ENCODE measurements at places on chromosomes 13 and 19.

DNA sequence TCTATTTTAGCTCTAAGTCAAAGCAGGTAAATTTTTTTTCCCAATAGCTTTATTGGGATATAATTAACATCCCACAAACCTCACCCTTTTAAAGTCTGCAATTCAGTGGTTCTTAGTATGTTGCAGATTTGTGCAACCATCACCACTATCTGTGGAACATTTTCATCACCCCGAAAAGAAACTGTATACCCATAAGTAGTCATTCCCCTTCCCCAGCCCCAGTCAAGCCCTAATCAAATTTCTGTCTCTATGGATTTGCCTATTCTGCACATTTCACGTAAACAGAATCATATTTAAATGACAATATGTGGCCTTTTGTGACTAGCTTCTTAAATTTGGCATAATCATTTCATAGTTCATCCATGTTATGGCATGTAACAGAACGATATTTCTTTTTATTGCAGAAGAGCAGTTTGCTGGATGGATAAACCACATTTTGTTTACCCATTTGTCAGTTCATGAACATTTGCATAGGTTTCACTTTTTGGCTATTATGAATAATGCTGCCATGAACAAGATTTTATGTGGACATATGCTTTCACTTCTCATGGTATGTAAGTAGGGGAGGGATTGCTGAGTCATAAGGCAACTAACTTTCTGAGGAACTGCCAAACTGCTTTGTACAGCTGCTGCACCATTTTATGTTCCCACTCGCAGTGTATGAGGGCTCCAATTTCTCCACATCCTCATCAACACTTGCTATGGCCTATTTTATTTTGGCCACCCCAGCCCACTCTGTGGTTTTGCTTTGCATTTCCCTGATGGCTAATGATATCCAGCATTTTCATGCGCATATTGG lies 10.9 kb downstream of the SLC46A3 start:
- DNase-seq = peak; percentile 97

DNA sequence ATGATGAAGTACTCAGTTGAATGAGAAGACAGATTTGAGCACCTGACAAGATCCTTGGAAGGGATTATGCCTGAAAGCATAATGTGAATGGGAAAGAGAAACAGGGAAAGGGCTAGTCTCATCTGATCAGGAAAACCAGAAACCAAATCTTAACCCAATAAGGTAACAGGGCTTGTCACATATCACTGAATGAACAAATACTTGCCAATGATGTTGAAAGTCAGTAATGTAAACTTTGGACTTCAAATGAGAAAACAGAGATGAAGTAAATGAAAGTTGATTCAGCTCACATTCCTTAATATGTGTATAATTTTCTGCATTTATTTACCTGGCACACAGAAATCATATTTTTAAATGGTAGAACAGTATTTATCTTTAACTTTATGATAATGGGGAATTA lies 480.0 kb downstream of the KCTD12 start:
- no peak for DNase-seq

DNA sequence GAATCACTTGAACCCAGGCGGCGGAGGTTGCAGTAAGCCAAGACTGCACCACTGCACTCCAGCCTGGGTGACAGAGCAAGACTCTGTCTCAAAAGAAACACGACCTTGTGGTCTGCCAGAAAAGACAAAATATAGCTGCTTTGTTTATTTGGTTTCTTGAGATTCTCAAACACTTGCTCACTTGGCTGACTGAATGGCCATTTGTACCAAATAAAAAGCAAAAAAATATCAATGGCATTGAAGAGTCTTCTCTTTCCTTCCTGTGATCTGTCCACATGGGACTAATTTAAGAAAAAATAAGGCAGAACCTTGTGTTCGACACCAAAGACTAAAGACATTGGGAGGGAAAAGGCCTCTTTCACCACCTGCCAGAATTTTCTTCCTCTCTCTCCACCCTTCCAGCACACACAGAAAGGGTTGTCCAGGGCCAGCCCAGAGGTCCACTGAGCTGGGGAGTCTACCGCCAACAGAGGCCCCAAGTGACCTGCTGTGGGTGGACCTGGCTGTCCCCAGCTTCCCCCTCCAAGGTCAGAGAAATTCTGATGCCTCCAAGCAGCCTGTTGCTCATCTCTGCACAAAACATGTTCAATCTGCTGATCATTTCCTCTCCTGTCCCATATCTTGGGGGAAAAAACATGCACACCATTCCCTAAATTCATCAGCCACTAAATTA lies 5.9 kb downstream of the BRME1 start:
- no peak for DNase-seq

DNA sequence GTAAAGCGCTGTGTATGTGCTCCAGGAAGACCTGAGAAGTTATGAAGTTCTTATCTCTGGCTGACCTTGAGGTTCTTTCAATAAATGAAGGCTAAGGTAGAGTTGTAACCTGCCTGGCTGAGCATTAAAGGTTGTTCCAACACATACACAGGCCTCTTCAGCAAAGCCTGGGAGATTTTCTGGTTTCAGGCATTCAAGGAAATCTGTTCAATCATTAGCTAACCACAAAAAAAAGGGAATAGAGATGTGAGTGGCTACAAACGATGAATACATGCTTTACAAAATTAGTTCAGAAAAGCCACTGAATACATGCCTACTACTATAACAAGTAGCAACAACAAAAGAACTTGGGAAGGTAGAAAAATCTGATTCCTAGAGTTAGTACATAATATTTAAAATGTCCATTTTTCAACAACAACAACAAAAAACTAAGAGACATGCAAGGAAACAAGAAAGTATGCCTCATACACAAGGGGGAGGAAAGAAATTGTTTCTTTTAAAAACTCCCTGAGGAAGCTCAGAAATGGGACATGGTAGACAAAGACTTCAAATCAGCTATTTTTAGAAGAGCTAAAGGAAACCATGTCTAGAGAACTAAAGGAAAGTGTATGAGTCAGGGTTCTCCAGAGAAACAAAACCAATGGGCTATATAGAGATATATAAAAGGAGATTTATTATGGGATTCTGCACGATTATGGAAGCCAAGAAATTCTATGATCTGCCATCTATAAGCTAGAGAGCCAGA lies 191.5 kb upstream of the IPO5 start:
- DNase-seq = no peak

DNA sequence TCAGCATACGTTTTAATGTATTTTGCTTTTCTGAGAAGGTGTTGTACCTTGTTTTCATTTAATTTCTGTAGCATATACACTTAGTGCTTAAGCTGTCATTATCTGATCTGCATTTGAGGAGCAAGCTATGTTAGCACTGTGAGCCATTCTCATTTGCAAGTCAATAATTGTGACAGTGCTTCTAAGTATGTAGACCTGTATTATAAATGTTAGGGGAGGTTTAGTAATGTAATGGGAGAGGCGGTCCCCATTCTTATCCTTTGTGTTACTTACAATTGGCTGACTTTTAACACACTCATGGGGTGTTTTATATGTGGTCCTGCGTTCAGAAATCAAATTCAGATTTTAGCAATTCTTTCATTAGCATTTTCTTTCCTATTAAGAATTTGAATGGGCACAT lies 90.2 kb downstream of the GPC6 start:
- no peak for DNase-seq

GRCh38 chr13:33016414-33017322 lies at the start of gene KL:
Gene KL (plus strand): TSS chr13:33016423. CDS start chr13:33016441, 18 bp downstream.
- no peak for DNase-seq

DNA sequence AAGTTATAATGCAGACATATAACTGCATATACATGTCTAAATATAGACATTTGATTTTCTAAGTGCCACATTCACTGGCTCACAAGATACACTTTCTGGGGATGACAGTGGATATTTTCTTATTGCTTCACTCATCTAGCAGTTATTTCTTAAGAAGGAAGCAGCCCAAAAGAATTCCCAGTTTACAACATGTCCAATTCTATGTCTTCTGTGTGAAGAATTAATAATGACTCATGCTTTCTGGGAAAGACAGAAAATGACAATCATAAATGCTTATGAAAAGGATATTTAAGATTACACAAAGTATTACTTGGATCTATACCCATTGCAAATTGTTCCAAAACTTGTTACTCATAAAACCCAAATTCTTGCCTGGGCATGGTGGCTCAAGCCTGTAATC lies 543.4 kb downstream of the SUCLA2 start:
- DNase-seq = no peak

GRCh38 chr13:93254775-93255174 lies 28.2 kb downstream of the GPC6 start:
- DNase-seq = no peak

DNA sequence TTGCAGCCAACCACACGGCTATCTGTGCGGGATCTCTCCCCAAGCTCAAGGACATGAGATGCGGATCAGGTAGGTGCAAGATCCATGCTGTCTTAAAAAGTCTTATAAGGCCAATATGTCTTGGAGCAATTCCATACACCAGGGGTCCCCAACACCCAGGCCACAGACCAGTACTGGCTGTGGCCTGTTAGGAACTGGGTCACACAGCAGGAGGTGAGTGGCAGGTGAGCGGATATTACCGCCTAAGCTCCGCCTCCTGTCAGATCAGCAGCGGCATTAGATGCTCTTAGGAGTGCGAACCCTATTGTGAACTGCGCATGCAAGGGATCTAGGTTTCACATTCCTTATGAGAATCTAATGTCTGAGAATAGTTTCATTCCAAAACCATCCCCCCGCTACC lies 68.8 kb upstream of the ZNF599 start:
- DNase-seq = no peak

DNA sequence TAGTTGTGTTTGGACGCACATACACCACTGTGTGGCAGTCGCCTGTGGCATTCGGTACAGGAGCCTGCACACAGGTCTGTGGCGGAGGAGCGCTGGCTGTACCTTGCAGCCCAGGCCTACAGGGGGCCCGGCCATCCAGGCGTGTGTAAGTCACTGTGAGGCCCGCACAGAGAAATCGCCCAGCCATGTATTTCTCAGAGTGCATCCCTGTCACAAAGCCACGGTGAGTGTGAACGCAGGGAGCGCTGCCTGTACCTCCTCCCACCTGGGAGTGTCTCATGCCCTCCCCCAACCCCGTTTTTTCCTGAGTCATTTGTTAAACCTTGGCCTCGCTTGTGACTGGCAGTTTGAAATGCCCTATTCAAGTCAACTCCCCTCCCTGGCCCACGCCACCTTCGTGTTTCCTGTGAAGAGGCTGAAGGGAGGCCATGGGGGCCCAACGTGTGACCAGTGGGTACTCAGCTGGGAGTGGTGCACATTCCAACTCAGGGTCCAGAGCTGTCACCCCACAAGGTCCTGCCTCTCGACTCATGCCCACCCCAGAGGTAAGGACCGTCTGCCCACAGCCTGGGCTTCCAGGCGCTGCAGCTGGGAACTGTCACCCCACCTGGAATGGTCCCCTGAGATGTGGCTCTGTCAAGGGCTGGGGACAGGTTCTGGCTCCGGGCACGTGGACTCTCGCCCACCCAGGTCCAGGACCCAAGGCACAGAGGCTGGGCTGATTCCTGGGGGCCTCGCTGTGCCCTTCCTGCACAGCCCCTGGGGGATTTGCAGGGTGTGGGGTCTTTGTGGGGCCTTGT lies 11.6 kb upstream of the RASA3 start:
- DNase-seq = peak; percentile 60

DNA sequence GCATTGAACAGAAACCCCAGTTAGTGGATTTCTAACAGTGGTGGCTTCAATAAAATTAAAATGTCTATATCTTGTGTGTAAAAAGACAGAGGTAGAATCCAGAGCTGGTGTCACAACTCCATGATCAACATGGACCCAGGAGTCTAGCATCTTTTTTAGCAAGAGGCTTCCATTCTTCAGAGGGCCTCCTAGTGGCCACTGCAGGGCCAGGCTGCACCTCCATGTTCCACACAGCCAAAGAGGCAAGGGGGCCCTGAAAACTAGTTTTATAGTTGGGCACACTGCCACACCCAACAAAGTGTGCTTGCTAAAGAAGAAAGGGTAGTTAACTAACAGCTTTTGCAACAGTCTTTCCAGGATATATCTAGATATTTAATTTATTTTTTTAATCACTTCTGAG lies 12.9 kb downstream of the N4BP2L1 start:
- no peak for DNase-seq

DNA sequence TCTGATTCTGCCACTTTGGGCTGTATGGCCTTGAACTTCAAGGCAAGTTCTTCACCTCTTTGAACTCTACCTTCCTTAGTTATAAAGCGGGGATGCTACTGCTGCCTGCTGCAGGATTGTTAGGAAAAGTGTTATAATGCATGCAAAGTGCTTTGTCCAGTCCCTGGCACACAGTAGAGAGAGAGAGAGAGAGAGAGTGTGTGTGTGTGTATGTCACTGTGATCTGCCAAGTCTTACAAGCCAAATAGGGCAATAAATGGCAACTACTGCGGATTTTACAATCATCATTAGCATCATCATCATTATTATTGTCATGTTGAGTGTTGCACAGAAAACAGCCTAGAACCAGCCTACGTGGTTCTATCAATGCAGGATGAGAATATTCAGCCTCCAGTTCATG lies 136.1 kb downstream of the ZDHHC20 start:
- DNase-seq = no peak

DNA sequence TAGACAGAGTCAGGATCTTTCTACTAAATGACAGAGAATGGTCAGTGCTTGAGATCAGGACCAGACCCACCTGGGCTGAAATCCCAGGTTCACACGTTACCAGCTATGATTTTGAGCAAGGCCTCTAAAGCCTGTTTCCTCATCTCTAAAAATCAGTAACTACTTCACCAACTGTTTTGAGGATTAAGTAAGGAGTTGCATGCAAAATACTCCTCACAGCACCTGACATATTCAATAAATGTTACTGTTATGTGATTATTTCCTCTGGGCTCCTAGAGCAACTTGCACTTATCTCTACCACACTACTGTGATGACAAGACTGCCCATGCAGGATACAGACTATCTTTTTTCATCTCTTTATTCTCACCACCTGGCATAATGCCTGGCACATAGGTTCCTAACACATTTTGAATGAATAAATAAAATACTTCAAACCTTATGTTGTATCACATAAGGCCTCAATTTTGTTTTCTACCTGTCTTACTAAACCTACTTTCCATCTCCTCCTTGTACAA lies 1.8 kb downstream of the KATNAL1 start:
- DNase-seq = no peak

DNA sequence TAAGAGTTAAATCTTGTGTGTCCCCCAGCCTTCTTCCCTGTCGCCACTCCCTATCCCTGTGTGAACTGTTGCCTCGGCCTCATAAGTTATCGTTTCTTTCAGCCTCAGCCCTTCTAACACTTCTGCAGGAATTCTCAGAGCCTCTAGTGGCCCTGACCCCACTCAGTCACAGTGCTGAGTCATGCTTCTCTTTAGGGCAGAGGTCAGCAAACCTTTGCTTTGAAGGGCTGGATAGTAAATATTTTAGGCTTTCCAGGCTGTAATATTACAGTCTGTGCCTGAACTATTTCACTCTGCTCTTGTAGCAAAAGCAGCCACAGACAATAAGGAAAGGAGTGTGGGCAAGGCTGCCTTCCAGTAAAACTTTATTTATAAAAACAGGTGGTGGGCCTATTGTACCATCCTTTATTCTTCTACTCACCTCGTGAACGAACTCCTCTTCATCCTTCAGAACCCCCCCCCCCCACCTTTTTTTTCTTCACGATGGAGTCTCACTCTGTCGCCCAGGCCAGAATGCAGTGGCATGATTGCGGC lies 22.1 kb downstream of the MYO9B start:
- DNase-seq = no peak

- no peak for DNase-seq
Observed at GRCh38 chr13:28843639-28844038, 23.5 kb downstream of the MTUS2 start.

Measured in NCI-H526 (cell line).